Vein endothelial cell (primary cell): ENCODE measurements at places on chromosomes 5 and 9. TPM values are rescaled to one million over a fixed set of nuclear protein-coding genes. Genes with fewer than 3 reads are reported as not detected.

PCDHA10 gene
- under 0.01 and 0.19 TPM in 2 replicates for total RNA-seq

ADAMTS19 gene
- total RNA-seq, result under 0.01 TPM in 1 of 2 replicates, not detected in the other

UNC13B gene
- total RNA-seq, result 42.1 and 49.7 TPM in 2 replicates

DNLZ gene
- total RNA-seq, result 9.0 and 10.8 TPM in 2 replicates

ORM2 gene
- total RNA-seq, result not detected in 2 replicates

NCS1 gene
- total RNA-seq, result 42.4 and 45.1 TPM in 2 replicates

NPR3 gene
- total RNA-seq, result 0.96 and 1.3 TPM in 2 replicates

LRRC70 gene
- total RNA-seq, result 45.9 and 48.7 TPM in 2 replicates

PCDHB7 gene
- total RNA-seq, result 0.57 and 0.98 TPM in 2 replicates

PTGER4 gene
- 83.0 and 92.9 TPM in 2 replicates for total RNA-seq

ANKDD1B gene
- total RNA-seq, result 0.33 and 0.86 TPM in 2 replicates

DAP gene
- total RNA-seq, result 45.1 and 49.5 TPM in 2 replicates

PAIP1 gene
- total RNA-seq, result 104 and 130 TPM in 2 replicates

F12 gene
- total RNA-seq, result 0.57 and 1.6 TPM in 2 replicates

RNF180 gene
- 10.8 and 13.1 TPM in 2 replicates for total RNA-seq

C1QTNF2 gene
- total RNA-seq, result 0.10 TPM in 1 of 2 replicates, not detected in the other

ARHGEF37 gene
- total RNA-seq, result 11.0 and 16.7 TPM in 2 replicates

OXCT1 gene
- 26.1 and 35.3 TPM in 2 replicates for total RNA-seq

OBP2B gene
- total RNA-seq, result not detected in 2 replicates

CACNA1B gene
- under 0.01 and 0.10 TPM in 2 replicates for total RNA-seq

CYLC2 gene
- not detected in 2 replicates for total RNA-seq

SH3TC2 gene
- total RNA-seq, result 15.4 and 19.3 TPM in 2 replicates

ADGRV1 gene
- under 0.01 and 0.67 TPM in 2 replicates for total RNA-seq
